Epithelial cell of proximal tubule (primary cell): ENCODE measurements at places on chromosomes 16 and 17. TPM values are rescaled to one million over a fixed set of nuclear protein-coding genes. Genes with fewer than 3 reads are reported as not detected.

GRCh38 chr16:4465977-4466779, 8.2 kb downstream of the NMRAL1 start:
- no peak for DNase-seq

DNA sequence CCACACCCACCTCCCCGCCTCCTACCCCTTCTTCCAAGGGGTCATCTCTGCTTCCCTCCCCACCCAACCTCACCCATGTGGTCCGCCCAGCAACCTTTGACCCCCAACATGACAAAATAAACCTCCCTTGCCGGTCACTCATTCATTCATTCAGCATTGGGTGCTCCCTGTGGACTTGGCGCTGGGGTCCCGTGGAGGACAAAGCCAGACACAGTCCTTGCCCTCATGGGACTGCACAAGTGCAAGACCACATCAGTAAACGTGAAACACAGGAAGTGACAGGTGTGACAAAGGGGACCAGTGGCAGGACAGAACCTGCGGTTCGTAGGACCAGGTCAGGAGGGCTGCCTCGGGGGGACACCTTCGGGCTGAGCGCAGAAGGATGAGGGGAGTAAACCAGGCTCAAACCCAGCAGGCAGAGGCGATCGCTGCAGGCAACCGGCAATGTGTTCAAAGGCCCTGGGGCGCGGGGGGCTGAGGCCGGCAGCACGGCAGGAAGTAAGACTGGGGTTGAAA, 185.4 kb downstream of the SEC14L1 start:
- no peak for DNase-seq

- no peak for DNase-seq
These were observed 547.2 kb upstream of the CDH5 start for GRCh38 chr16:65819136-65819898.

The FN3K gene
- total RNA-seq: 0.69 and 2.0 TPM in 2 replicates

The MT1H gene
- total RNA-seq: 15.4 and 781 TPM in 2 replicates

The PHAF1 gene
- total RNA-seq: 14.7 and 16.4 TPM in 2 replicates

The USH1G gene
- total RNA-seq: not detected in 2 replicates

DNA sequence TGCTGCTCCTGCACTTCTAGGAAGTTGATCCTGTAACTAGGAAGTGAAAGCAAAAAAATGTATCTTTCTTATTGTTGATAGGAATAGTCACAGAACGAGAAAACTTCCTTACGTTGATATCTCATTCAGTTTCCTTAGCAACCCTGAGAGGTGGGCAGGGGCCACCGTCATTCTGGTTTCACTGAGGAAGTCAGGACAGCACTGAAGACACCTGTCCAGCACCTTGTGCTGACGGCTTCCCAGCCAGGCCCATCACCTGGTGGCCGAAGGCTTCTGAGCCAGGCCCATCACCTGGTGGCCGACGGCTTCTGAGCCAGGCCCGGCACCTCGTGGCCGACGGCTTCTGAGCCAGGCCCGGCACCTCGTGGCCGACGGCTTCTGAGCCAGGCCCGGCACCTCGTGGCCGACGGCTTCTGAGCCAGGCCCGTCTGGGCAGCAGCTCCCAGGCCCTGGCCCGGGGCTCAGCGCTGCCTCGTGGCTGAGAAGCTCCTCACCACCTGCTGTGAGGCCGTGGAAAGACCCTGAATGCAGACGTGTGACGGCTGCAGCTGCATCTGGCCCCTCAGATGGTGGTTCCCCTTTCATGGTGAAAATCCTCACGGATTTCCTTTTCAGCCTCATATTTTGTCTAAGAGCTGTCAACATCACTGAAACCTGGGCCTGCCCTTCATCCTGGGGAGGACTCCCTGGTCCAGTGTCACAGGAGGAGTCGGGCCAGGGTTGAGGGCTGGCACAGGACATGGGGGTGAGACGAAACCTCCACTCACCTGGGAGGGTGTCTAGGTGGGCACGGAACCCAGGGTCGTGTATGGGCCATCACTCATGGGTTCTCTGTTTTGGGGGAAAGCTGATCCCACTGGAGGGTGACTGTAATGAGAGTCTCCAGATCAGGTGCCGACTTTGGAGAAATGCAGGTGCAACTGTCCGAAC, 33.0 kb upstream of the ZNF750 start:
- no peak for DNase-seq

The GRAPL gene
- total RNA-seq: not detected in 2 replicates

GRCh38 chr16:68695575-68695974, 41.5 kb upstream of the CDH1 start:
- DNase-seq: no peak

- DNase-seq: peak; percentile 30
These were observed 166.3 kb downstream of the ANKFN1 start for GRCh38 chr17:56319531-56319930.

GRCh38 chr17:63916566-63917185, 2.0 kb downstream of the GH1 start:
- no peak for DNase-seq

GRCh38 chr16:11009027-11009755, 64.8 kb downstream of the CLEC16A start:
- DNase-seq: no peak

DNA sequence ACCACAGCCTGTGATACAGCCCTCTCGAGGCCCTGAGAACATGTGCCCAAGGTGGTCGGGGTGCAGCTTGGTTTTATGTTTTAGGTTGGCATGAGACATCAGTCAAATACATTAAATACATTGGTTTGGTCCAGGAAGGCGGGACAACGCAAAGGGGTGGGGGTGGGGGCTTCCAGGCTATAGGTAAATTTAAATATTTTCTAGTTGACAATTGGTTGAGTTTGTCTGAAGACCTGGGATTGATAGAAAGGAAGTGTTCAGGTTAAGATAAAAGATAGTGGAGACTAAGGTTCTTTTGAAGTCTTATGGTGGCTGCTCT, 1.2 kb upstream of the ZKSCAN2 start:
- no peak for DNase-seq

The GLOD4 gene
- total RNA-seq: 46.7 and 62.2 TPM in 2 replicates

The WNT9B gene
- total RNA-seq: 0.14 TPM in 1 of 2 replicates, not detected in the other

DNA sequence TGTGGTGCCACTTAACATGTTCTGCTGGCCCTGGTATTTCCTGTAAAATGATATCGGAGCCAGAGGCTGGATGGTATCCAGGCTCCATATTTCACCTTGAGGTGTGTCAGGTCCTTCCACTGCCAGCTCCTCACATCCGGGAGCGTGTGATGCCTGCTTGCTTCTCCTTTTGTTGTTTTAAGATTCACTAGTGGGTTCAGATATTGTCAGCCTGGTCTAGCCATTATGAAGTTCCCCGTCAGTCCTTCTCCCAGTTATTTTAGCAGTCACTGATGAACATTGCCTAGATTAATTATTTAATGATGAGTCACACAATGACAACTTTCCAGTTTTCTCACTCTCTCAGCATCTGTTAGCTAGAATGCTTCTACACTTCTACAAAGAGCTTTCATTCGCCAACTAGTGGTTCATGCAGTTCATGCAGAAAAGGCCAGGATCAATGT, 11.3 kb downstream of the DNAAF1 start:
- DNase-seq: peak; percentile 53

GRCh38 chr17:37671028-37671823, 28.0 kb upstream of the DDX52 start:
- no peak for DNase-seq

The AXIN2 gene
- 1.4 and 1.8 TPM in 2 replicates for total RNA-seq

DNA sequence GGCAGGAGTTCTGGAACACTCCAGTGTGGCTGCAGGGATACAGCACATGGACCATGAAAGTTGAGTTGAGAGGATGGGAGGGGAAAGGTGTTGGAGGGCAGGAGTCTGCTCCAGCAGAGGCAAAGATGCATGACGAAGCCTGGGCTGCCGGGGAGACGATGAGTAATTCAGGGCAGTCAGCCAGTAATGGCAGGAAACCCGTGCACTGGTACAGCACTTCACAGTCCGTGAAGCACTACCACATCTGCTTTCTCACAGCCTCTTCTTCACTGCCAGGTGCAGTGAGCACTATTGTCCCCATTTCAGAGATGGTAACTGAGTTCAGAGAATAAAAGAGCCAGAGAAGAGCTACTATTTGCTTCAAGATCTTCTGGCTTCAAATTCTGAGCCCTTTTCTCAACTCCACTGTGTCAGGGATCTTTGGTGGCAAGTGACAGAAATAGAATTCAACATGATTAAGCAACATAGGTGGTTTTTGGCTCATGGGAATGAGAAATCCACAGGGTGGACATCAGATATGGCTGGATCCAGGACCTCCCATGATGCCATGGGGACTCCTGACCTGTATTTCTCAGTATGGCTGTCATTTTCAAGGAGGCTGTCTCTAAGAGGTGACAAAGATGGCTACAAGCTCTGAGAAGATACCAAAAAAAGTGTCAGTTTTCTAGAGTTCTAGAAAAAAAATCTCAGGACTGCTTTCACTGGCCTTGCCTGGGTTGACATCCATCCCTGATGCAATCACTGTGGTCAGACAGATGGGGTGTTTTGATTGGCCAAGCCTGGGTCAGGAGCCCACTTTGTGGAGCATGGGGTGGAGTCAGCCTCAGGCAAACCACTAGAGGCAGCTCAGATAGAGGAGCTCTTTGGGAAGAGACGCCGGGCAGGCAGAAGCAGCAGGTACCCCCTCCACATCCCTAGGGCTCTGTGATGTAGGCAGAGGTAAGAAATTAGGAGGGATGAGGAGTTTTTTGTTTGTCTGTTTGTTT, 24.7 kb downstream of the IL21R start:
- peak; percentile 83 for DNase-seq

- no peak for DNase-seq
These were observed 52.7 kb upstream of the CNEP1R1 start for GRCh38 chr16:49972280-49972679.

DNA sequence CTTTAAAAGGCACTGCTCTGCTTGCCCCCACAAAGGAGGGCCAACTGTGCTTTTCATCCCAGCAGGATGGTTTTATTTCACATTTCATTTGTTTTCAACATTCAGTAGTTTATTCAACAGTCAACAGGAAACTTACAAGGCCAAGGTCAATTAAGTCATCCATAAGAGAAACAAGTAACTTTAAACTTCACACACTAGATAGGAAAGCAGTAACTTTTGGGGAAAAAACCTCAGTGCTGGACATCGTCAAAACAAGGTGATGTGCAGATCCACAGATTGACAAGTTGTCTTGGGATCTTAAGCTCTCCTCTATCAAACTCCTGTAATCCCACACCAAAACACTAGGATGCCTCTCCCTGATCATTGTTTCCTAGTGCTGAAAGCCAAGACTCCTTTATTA, 18.5 kb downstream of the NFE2L1 start:
- no peak for DNase-seq

- DNase-seq: no peak
These were observed 215.7 kb upstream of the CACNG5 start for GRCh38 chr17:66619206-66619605.

DNA sequence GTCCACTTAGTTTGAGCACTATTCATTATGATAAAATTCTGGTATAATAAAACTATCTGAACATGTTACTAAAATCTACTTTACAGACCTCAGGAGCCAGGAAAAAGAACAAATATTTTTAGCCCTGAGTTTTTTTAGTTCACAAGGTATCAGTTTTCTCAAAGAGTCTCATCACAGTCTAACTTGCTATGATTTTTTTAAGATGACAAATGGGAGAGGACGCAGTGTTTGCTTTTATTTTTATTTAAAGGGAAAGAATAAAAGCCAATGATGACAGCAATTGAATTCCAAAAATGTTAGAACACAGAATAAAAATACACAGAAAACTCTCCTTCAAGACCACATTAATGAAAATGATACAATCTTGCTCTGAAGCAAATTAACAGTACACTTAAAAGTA, 7.4 kb downstream of the MED13 start:
- DNase-seq: no peak

- DNase-seq: no peak
These were observed 182.4 kb downstream of the TOX3 start for GRCh38 chr16:52364500-52364899.
